ENCODE measurements at places on chromosomes 13 and 19.

DNA sequence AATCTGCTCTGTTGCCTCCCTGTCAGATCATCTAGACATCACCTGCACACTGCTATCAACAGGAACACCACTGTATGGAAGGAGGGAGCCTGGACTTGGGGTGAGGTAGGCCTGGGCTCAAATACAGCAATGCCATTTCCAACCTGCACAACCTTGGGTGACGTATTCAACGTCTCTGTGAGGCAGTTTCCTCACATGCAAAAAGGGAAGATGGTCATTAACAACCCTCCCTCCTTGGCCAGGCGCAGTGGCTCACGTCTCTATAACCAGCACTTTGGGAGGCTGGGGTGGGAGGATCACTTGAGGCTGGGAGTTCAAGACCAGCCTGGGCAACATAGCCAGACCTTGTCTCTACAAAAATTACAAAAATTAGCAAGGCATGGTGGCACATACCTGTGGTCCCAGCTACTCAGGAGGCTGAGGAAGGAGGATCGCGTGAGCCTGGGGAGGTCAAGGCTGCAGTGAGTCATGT is 13.1 kb downstream of the XRCC1 start:
- no peak for DNase-seq

DNA sequence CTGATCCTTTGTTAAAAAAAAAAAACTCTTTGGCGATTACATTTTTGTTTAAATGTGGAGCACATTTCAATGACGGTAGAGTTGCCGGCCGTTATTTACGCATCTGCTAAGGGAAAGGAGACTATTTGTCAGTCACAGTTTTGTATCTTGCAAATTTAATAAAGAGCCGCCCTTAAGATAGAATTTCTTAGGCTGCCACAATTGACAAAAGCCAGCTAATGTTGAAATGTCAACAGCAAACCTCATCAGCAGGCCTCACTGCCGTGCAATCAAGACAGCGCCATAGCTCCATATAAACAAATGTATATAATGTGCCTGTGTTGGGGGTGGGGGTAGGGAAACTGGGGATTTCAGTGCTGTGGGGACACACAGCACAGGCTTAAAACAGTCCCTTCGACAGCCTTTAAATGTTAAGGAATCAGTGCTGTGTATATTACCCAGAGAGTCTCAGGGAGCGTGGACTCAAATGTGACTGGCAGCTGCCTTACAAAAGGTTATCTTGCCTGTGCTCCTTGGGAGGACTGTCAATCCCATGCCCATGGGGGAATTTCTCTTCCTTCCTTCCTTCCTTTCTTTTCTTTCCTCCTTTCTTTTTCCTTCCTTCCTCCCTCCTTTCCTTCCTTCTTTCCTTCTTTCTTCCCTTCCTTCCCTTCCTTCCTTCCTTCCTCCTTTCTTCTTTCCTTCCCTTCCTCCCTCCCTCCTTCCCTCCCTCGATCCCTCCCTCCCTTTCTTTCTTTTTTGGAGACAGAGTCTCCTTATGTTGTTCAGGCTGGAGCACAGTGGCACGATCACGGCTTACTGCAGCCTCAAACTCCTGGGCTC is 108.0 kb downstream of the URI1 start:
- no peak for DNase-seq

DNA sequence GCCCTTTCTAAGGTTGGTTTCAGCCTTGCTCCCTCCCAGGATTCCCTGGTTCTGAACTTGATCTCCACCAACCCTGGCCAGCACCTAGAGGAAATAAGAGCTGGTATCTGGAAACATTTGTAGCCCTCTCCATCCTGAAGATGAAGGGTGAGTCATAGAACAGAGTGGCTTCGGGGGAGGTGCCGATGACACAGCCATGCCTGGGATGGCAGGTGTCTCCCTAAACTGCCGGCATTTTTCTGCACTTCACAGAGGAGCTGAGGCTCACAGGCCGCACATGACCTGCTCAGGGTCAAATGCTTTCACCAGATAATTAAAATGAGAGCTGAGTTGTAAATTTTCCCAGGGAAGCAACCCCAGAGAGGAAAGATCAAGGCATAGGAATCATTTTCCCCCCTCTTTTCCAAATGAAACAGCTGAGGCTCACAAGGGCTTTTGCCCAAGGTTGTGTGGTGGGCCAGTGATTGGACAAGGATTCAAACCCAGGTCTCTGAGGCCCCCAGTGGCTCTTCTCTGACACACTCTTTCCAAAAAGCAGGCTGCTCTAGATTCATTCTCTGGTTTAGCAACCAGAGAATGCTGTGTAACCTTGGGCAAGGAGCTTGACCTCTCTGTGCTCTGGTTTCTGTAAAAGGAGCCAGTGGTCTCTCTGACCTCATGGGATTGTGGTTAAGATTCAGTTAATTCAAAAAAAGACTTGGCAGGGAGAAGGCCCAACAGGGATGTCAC is 1.2 kb upstream of the SLC25A42 start:
- peak; percentile 49 for DNase-seq

- no peak for DNase-seq
These were observed 1.0 kb downstream of the EFNA2 start for GRCh38 chr19:1286487-1287353.

- DNase-seq = no peak
These were observed 317.2 kb downstream of the DCT start for GRCh38 chr13:94162289-94162688.

GRCh38 chr19:1244693-1245451 is 3.3 kb downstream of the ATP5F1D start:
- DNase-seq = no peak

- DNase-seq = no peak
These were observed 20.4 kb downstream of the UBL3 start for GRCh38 chr13:29830000-29830399.

DNA sequence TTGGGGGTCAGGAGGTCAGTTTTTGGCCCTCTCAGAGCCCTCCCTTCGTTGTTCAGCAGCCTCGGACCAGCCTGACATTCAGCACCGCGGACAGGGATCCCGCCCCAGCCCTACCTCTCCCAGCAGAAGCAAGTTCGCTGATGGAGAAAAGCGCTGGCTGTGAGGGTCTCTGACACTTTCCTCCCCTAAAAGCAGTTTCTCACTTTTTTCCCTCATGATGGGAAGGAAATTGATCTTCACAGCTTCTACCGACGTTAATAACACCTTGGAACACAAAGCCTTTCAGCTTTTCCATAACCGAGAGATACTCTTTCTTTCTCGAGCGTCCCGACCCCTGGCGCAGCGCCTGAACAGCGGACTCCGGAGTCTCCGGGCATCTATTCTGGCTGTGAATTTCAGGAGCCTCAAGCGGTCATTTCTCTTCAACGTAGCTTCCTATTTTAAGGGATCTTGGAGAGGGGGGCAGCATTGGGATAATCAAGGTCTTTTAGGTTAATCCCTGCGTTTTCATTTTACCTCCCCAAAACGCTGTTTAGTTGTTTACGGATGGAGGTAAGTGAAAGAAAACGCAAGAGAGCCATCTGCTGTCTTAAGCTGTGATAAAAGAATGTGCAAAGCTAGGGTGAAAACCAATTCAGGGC is 467.2 kb downstream of the ITGBL1 start:
- no peak for DNase-seq

DNA sequence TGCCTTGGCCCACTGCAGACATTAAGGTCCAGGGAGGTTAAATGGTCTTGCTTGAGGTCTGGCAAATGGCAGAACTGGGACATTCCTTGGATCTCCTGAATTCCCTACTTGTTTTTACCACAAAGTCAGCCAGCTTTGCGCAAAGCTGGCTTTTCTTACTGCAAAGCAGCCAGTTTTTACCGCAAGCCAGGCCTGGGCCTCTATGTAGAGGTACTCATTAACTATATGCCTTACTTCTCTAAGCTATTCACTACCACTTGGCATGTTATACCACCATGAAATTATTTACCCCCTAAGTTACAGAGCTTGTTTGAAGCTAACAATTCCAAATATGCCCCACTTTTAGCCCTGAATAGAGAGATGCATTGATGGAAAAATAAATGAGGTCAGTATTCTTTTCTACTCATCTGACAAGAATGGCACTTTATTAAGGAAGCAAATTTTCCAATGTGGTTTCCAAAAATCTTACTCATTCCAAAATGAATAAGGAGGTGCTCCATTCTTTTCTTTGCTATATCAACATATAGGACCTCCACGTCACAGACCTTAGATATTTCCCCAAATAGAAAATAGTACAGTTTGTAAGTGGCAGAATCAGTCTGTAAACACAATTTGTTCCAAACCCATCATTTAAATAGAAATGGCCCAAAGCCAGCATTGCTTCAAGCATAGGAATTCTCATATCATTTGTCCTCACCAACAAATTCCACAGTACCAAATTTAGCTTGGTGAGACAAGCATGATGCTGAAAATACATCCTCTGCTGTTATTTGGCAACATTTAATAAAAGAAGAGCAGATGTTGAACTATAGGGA is 143.9 kb upstream of the TSC22D1 start:
- peak; percentile 46 for DNase-seq

DNA sequence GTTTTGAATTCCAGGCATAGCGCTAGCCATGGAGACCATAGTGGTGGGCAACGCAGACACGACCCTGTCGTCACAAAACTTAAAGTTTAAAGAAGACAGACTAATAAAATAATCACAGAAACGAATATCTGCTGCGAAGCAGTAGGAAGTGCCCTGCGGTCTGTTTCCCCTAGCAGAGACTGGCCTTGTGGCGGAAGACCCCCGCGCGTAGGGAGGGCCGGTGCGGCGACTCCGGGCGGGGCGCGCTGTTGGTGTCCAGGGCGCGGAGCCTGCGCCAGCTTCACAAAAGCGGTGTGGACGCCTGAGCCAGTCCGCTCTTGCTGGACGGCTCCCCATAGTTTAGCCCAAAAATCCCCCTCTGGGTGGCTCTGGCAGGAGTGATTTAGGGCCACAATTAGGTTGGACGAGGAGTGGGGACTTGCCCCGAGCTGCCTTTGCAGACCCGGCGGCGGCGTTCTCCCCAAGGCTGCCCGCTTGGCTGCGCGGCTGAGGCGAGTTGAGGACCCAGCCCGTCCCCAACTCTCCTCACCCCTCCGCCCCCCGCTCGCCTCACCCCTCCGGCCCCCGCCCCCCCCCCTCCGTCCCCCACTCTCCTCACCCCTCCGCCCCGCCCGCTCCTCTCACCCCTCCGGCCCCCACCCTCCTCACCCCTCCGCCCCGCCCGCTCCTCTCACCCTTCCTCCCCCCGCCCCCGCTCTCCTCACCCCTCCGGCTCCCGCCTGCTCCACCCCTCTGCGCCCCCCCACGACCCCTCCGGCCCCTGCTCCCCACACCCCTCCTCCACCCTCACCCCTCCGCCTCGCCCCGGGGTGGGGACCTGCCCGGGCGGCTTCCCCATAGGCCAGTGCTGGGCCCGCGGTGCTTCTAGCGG is 14.2 kb upstream of the LATS2 start:
- DNase-seq = no peak

- DNase-seq = no peak
These were observed 498.6 kb upstream of the SLITRK1 start for GRCh38 chr13:84380866-84381265.

- DNase-seq = no peak
These were observed 2.1 kb downstream of the RNF126 start for GRCh38 chr19:660793-661426.

Measured in RKO (cell line).